ENCODE measurements at places on chromosomes 5 and 9.

- DNase-seq = peak; percentile 47
Observed at GRCh38 chr5:78985725-78986223, 664 bp upstream of the ARSB start.

DNA sequence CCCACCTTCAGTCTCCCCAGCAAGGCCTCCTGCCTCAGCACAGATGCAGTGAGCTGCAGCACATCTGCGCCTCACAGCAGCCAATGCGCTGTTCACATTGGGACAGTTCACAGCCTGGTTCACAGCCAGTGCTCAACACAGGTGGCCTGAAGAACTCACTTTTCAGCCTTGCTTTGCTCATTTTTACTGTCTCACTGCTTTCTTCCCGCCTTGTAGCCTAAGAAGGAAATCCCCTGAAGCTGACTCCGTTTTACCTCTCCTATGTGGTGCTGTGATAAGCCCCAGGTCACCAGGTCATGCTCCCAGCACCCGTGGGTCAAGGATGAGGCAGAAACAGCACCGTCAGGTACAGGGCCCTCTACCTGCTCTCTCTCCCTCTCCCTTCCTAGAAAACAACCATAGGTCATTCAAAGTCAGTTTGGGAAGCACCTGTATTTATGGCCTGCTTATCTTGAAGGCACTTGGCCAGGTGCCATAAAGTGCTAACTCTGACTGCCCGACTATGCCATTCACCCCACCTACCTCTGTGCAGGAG is 1.1 kb downstream of the GCNT4 start:
- no peak for DNase-seq

- no peak for DNase-seq
Observed at GRCh38 chr9:110121170-110121569, 86.8 kb downstream of the C9orf152 start.

DNA sequence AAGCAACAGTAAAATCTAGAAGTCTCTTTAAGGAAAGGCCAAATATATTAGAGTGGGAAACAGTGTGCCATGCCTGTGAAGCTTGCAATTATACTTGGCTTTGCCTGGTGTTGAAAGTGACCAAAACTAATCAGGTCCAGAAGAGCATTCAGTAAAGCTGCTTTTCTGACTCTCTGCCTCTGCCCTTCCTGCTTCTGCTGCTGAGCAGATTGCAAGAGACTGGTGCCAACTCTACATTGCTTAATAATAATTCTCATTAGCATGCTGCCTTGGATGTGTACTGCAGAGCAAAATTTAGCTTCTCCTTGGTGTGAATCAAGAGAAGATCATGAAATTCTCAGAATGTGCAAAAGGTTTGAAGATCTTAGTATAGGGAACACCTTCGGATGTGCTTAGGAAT is 120.4 kb upstream of the RFX3 start:
- no peak for DNase-seq

DNA sequence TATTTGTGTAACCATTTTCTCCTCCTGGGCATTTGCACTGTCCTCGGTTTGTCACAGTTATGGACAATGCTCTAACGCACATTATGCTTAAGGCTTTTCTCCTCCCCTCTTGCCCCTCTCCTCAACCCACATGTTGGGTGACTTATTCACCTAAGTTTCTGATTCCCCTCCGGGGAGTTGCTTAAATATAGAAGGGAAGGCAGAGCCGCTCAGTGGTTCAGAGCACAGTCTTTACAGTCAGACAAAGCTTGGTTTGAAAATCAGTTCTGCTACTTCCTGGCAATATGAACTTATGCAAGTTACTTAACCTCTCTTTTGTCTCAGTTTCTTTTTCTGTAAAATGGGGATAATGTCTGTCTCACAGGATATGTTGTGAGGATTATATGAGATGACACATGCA is 41.2 kb upstream of the SPRY4 start:
- DNase-seq = no peak

- no peak for DNase-seq
Observed at GRCh38 chr5:178538741-178539229, 51.4 kb downstream of the COL23A1 start.

GRCh38 chr9:127561491-127562278 is 50.4 kb upstream of the STXBP1 start:
- no peak for DNase-seq

GRCh38 chr9:77853716-77854115 is 177.9 kb downstream of the GNAQ start:
- DNase-seq = no peak

DNA sequence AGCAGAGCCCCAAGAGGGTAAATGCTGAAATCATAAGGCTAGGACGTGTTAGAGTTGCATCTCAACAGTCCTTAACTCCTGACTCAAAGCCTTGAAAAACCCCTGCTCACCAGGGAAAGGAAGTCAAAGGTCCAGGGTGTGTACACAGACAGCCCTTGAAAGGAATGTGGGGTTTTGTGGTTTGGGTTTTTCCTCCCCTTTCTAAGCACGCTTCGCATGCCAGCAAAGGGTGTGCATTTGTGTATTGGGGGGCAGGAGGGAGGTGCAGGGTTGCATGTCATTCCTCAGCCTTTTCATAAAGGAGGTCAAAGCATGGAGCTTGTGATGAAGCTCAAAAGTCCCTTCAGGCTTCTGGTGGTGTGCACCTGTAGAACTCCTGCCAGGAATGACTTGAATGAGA is 17.3 kb upstream of the XPA start:
- DNase-seq = no peak

DNA sequence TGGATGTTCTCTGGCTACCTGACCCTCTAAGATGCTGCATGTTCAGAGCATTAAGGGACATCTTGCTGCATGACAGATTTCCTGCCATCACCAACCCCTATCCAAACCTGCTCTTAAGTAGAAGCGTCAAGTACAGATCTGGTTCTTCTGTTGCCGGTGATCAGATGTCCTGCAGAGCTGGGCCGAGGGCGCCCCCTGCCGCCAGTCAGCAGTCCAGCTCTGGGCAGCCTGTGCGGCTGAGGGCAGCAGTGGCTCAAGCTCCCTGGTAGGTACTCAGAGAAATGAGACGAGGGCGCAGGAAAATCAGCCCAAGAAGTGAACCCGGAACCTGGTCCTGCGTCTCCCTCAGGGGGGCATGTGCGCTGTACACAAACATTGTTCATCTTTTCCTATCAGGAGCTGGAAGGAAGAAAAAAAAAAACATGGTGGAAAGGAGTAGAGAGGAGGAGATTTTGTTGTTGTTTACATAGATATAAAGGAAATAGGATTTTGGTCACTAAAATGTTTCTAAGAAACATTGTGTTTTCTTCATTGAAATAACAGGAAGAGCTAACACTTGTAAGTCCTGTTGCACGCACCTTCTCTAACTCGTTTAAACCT is 95.8 kb downstream of the CFAP90 start:
- DNase-seq = no peak

GRCh38 chr9:92290785-92291429 is 2.6 kb downstream of the IARS1 start:
- no peak for DNase-seq

DNA sequence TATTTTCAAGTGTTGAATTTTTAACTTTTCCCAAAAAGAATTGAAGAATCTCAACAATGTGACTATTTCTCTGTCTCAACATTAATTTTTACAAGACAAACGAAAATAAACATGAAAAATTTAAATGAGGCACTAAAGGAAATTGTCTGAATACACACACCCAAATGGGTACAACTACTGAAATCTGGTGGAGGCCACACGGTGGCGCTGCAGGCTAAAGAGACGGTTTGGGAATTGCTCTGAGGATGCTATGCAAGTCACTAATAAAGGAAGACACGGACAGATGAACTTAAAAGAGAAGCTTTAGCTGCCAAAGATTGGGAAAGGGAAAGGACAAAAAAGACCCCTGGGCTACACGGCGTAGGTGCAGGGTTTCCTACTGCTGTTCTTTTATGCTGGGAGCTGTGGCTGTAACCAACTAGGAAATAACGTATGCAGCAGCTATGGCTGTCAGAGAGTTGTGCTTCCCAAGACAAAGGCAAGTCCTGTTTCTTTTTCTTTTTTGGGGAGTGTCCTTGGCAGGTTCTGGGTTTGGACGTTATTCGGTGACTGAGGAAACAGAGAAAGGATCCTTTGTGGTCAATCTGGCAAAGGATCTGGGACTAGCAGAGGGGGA is at the start of gene PCDHB10:
PCDHB10 (plus strand) TSS at position 244 of the 616 bp plus-strand sequence; CDS start at position 444, 200 bp downstream.
- no peak for DNase-seq

DNA sequence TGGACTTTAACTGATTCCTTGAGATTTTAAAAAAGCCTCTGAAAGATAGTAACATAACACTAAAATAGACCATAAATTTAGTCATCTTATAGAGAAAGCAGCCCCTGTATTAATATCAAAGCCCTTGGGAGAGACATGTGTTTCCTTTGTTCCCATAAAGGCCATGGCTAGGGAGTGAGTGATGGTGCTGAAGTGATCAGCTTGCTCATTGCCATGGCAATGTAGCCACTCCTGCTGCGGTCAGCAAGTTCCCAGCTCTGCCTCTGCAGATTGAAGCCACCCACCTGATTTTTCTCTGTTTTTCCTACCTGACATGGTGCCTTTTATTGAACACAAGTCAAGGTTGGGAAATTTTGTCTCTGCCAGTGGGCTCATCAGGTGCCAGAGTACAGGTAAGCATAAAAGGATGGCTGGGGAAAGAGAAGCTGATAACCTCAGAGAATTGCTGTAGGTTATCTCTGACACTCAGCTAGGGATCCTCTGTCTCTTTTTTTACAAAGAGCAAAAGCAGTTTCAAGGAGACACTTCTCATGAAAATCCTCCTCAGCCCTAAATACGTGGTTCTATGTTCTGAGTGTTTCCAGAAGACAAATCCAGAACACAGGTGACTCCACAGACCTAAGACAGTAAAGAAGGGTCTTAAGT is 296.3 kb upstream of the NMUR2 start:
- no peak for DNase-seq

DNA sequence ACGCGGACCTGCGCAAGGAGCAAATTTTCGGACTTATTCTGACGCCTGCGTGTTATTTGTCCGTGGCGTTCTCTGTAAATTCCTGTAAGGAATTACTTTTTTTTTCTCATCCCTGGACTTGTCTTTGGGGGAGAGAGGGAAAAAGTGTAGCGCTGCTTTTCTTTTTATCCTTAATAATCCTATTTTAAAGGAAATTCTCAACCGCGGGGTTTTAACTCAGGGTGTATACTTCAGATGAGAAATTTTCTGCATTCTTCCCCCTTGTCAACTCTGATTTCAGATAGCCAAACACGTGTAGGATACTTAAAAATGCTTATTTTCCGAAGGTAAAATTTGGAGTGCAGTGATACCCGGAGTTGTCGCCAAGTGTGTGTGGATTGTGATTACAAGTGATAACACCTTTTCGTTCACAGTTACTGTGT is 853 bp downstream of the DCP2 start:
- no peak for DNase-seq

GRCh38 chr5:177370488-177371119 is 12.9 kb downstream of the RGS14 start:
- no peak for DNase-seq

GRCh38 chr9:33161589-33162132 is 5.5 kb downstream of the B4GALT1 start:
- no peak for DNase-seq

DNA sequence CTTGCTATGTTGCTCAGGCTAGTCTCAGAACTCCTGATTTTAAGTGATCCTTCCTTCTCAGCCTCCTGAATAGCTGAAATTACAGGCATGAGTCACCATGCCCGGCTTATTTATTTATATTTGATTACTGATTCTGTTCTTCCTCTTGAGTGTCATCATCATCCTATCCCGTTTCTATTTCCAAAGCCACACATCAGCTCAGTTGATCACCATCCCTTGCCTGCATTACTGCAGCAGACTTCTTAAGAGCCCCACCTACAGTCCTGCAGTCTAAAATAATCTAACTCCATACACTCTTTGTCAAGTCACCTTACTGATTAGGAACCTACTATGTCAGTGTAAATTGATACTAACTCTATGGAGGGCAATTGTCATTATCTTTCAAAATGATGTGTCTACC is 138.9 kb upstream of the RAI14 start:
- no peak for DNase-seq

GRCh38 chr5:152688561-152689249 is 283.6 kb upstream of the NMUR2 start:
- DNase-seq = no peak

- no peak for DNase-seq
Observed at GRCh38 chr9:121182989-121183388, 18.7 kb downstream of the RAB14 start.

- no peak for DNase-seq
Observed at GRCh38 chr5:81908044-81908443, 63.8 kb upstream of the ATG10 start.

GRCh38 chr5:132269635-132270334 is 12.3 kb downstream of the PDLIM4 start:
- DNase-seq = no peak

DNA sequence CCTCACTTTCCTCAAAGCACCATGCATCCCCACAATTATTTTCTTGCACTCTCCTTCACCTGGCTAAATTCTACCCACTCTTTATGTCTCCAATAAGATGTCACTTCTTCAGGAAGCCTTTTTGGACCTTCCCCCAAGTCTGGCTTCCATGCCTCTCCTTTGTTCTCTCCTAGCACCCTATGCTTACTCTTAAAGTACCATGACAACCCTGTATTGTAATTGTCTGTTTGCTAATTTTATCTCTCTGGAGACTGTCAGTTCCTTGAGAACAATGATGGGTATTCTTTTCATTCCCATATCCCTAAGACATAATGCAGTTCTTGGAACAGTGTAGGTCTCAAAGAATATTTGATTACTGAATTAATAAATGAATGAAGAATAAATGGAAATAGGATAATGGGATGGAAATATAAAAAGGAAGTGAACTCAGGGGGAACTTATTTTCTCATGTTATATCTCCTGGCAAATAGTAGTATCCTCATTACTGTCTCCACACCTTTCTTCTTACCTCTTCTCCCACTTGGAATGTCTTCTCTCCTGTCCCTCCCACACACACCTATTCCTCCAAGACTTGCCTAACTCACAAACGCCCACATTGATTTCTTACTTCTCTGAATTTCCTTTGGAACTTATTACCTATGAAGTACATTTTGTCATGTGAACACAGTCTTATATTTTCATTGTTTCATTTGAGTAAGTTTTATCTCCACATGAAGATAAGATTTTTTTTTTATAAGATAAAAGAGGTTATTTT is 499.1 kb downstream of the NFIB start:
- no peak for DNase-seq

- no peak for DNase-seq
Observed at GRCh38 chr5:59744531-59744992, 149.0 kb downstream of the PDE4D start.

DNA sequence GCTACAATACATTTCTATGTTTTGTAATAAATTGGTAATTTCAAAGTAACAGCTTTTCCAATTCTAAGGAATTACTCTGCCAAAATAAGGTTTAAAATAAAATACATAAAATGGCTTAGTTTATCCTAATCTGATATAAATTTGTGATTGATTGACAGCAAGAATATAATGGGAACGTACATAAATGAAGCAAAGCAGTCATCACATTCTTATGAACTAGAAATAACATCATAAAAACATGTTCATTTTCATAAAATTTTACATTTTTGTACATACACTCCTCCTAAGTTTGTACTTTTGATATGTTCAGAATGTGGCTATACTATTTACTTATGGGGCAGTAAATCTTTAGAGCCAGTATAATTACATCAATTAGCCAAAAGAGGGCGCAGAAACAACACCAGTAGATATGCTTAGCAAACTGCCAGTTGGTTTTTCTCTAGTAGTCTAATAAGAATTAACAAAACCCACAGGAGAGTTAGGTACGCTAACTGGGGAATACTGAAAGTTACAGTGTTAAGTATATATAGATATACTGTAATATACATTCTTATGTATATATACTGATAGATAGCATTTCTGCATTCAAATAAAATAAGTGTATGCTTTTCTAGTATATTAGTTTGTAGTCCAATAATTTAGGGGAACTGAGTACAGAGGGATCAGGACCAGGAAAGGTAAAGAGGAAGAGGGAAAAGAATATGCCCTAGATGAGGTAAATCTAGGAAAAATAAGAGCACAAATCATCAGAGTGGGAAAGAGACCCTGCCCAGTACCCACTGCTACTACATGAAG is 76.8 kb downstream of the ZDHHC21 start:
- no peak for DNase-seq
